Activated T-helper 1 cell treated with Interleukin-2 at 50 U/mL for 16 hours (primary cell): ENCODE measurements at places on chromosomes 2 and 18.

DNA sequence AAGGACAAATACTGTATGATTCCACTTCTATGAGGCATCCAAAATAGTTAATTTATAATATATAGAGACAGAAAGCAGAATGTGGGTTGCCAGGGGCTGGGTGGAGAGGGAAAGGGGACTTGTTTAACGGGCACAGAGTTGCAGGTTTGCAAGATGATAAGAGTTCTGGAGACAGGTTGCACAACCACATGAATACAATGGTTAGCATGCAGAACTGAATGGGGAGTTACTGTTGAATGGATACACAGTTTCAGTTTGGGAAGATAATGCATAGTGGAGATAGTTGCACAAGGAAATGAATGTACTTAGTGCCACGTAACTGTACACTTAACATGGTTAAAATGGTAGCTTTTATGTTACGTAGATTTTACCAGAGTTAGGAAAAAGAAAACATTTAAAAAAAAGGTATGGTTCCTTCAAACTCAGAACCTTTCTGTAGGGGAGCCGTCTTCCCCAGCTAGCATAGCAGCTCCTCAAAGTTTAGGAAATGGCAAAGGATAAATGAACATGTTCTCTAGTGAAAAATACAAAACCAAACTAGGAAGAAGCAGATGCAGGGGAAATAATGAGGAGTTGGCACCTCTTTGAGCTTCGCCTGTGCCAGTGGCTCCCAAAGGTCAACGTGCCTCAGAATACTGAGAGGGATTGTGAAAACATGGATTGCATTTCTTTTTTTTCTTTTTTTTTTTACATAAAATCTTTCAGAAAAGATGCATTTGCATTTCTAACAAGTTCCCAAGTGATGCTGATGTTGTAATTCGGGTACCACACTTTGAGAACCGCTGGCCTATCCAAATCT lies 95.2 kb downstream of the ZCCHC2 start:
- DNase-seq, result no peak

DNA sequence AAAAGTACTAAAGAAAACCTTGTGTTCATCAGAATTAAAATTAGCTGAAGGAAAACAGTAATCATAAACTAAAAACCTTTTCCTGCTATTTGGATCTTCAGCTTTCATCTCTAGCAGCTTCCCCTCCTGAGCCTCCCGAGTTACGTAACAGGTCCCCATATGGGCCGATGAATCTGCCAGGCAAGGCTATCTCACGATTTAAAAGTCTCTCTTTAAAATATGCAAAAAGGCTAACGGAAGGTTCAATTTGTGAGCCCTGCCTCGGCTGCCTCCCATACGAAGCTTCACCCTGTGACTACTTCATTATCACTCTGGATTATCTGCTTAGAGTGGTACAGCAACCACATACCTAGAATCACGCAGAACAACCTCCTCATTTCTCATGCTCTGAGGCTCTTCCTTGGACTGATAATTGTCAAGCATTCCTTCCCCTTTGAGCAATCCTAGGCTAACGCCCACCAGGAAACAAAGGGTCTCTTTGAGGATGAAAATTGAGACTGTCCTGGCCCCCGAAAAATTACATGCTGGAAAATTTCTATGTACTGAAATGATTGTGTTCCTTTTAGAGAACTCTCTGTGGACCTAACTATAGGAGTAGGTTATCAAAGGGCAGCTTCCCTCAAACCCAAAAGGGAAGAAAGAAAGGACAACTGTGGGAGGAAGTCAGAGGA lies 147.4 kb downstream of the ZEB2 start:
- DNase-seq, result no peak

- no peak for DNase-seq
Measured at GRCh38 chr2:69518841-69519240, 81.6 kb upstream of the NFU1 start.

DNA sequence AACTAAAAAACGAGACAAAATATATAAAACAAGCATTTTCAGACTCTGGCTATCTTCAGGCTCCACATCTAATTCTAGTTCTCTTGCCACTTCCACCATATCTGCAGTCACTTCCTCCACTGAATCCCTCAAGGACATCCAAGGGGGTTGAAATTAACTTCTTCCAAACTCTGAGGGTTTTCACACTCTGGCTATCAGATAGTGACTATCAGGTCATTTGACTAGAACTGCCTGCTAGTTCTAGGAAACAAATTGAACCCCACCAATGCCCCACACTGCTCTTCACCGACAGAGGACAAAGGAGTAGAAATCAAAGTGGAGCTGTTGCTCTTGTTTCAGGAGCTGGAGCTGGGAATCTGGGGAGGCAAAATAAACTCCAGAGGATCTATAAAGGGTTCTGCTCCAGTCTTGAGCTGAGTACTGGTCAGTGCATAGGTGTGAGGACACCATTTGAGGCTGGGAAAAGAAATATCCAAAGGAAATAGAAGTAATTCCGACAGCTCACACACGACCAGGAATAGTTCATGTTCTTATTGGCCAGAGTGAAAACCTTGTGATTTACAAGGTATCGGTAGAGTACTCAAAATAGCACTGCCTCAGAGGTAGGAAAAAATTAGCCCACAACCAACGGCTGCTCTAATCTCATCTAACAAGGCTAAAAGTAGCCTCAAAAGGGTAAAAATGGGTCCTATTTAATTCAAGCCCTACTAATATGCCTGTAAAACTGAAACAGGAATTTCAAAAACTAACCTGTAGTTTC lies 71.3 kb downstream of the SMC6 start:
- DNase-seq, result no peak

DNA sequence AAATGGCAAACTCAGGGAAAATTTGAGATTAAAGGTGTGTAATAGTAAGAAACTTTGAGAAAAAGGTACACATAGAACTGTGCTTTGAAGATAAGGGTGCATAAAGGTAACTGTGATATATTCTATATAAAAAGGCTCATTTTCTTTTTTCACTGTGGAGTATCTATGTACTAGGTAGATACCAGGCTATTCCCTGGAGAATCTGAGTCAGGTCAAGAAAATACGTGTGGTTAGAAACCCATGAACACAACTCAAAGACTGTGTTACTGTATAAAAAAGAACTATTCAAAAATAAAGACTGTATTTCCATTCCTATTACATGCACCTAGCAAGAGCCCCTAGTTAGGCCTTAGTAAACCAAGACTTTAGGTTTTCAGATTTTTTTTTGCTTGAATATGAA lies 100.1 kb upstream of the GRB14 start:
- no peak for DNase-seq

DNA sequence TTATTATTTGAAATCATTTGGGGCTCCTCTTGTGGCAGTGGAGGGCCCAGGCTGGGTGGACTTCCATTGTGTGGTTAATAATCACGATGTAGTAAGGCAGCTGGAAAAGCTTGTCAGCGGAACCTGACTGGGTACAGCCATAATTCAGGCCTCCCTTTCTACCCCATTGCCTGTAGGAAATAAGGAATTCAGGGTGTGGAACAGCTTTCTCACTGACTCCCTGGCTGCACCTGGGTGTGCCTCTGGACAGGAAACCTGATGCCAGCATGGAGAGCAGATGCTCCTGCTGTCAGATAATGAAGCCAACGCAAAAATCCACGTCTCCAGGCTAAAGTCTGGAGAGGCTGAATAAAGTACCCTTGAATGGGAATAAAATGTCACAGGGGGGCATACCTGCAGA lies 44.2 kb downstream of the LYPD6B start:
- DNase-seq, result no peak
